ENCODE measurements at places on chromosomes 1 and 21.

GRCh38 chr1:185656663-185657062 lies 77.5 kb upstream of the HMCN1 start:
- no peak for DNase-seq

DNA sequence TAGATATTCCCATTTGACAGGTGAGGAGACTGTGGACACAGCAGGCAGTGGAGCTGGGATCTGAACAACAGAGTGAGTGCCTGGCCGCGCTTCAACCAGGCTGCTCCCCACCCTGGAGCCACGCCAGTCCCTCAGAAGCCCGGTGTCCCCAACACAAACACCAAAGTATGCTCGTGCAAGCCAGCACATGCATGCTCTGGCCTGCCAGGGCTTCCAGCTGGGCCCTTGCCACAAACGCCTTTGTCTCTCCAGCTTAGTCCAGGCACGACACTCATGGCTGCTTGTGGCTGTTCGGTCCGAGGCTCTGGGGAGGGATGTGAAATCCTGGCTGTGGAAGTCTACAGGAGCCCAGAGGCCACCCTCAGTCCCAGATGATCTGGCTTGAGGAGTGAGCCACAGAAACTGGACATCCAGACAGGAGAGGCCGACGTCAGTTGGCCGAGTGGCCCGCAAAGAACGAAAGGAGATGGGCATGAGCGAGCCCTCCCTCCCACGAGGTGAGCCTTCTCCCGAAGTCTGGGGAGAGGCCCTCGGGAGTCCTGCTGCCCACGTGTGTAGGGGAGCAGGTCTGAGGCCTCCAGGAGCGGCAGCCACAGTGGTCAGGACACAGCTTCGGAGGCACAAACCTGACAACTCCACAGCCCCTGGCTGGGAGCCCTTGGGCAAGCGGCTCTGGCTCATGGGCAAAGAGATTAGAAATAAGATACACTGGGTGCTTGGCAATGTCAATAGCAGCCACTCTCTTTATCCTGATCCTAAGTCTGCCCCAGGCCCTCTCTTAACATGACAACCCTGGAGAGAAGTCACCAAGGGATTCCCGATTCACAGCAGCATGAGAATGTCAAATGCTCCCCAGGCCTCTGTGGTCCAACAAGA lies 117.1 kb upstream of the IFFO2 start:
- no peak for DNase-seq

- peak; percentile 45 for DNase-seq
These were observed 5.0 kb downstream of the RABGGTB start for GRCh38 chr1:75791022-75791421.

GRCh38 chr1:47432071-47433036 lies 5.5 kb upstream of the FOXD2 start:
- peak; percentile 61 for DNase-seq

DNA sequence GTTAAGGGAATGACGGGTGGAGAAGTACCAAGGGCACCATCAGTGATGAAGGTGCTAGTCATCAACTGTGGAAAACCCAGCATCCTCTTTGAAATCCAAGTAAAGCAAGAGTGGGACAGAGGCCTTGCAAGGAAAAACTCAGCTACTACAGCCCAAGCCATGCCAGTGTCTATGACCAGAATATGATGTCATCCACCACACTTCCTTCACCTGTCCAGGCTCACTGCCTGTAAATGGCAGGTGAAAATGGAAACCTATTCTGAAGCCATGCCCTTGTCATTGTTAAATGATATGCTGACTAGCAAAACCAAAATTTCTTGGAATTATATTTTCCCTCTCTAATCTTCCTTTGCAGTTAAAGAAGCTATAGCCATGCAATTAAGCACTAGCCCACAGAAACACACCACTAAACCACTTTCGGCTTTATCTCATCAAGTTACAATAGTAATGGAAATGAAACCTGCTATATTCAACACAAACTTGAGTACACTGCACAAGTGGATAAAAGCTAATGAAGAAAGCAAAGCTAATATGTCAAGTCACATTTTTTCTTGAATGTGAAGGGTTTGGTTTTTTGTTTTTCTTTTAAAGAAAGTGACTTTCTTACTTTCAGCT lies 96.3 kb upstream of the RALGPS2 start:
- no peak for DNase-seq

DNA sequence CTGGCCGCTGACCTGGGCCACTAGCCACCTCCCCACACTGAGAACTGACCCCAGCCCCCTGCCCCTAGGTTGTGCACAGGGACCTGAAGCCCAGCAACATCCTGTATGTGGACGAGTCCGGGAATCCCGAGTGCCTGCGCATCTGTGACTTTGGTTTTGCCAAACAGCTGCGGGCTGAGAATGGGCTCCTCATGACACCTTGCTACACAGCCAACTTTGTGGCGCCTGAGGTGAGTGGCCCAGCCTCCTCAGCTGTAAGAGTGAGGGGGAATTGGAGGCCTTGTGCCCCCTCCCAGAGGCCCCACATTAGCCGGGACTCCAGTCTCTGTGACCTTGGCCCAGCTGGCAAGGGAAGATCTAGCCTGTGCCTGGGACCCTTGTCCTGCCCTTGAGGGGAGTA lies 41.8 kb downstream of the RPS6KA1 start:
- DNase-seq, result no peak

DNA sequence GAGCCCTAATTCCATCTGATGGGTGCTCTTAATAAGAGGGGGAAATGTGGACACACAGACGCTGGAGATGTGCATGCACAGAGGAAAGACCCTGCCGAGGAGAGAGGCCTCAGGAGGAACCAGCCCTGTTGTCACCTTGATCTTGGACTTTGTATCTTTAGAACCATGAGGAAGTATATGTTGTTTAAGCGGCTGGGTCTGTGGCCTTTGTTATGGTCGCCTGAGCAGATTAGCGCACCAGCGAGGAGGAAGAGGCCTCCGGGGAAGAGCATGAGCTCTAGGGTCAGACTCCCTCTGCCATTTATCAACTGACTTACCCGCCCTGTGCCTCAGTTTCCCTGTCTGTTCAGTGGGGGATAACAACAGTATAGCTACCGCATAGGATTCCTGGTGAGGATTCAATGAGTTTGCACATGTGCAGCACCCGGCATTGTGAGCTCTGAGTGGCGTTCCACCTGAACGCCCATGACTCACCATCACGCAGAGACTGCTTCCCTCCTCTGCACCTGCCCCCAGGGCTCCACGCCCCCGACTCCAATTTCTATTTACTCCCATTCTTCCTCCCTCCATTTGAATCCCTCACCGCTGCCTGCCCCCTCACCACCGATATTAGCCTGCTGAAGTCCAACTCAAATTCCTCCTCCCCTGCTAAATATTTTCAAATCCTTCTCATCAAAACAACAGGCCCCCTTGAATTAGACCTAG lies 67.2 kb downstream of the ATP5PO start:
- no peak for DNase-seq

GRCh38 chr21:41857771-41858300 lies 21.3 kb downstream of the PRDM15 start:
- no peak for DNase-seq

DNA sequence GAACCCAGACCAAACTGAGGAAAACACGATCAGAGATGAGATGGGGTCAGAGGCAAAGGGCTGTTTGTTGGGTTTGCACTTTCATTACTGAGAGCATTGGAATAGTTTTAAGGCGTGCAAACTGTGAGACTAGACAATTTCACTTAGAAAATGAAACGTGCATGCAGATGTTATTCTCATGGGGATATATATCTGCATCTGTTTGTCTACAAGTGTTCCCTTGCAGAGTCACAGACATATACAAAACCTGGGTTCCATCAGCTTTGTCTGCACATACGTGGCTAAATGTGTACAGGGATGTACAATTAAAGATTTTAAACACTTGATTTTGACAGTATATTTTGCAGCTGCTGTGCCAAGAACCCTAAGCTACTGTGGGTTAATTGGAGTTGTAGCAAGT lies 355.4 kb downstream of the KIF26B start:
- no peak for DNase-seq

DNA sequence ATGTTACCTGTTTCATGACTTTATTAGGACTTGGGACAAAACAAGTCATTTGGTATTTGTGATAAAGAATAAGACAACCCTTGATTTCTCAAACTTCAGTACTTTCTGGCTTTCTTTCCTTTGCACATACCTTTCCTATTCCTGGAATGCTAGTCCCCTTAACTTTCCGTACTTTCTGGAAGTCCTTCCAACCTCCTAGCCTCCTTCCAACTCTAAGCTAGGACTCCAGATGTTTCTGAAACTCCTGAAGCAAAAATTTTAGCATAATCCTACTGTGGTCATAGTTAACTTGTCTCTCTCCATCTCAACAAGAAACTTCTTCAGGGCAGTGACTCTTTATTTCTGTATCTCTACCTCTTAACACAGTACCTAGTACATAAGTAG lies 19.8 kb upstream of the C1orf105 start:
- no peak for DNase-seq

- DNase-seq, result peak; percentile 78
These were observed 92.1 kb downstream of the LRRC8C start for GRCh38 chr1:89725011-89725370.

- no peak for DNase-seq
These were observed 81.0 kb upstream of the KCNK2 start for GRCh38 chr1:215001419-215002021.

GRCh38 chr1:54302951-54303843 lies 103.0 kb downstream of the SSBP3 start:
- no peak for DNase-seq

GRCh38 chr1:78673120-78673519 lies 23.5 kb downstream of the IFI44 start:
- DNase-seq, result no peak

- peak; percentile 63 for DNase-seq
These were observed 500 bp downstream of the FAM20B start for GRCh38 chr1:179025975-179026812.

- no peak for DNase-seq
These were observed 26.9 kb downstream of the PLEKHO1 start for GRCh38 chr1:150176593-150176992.

- no peak for DNase-seq
These were observed 220.0 kb downstream of the LBR start for GRCh38 chr1:225207791-225208190.

GRCh38 chr1:147080671-147081394 lies 91.4 kb downstream of the PRKAB2 start:
- no peak for DNase-seq

GRCh38 chr1:246048693-246049092 lies 458.4 kb downstream of the SMYD3 start:
- no peak for DNase-seq

GRCh38 chr1:1200876-1201810 lies 5.2 kb downstream of the TNFRSF18 start:
- DNase-seq, result no peak

GRCh38 chr1:67572594-67573221 lies 112.3 kb upstream of the GADD45A start:
- DNase-seq, result no peak

GRCh38 chr1:11600836-11601235 lies 53.4 kb downstream of the FBXO2 start:
- no peak for DNase-seq

- DNase-seq, result no peak
These were observed 242.1 kb downstream of the OMA1 start for GRCh38 chr1:58304346-58304975.

DNA sequence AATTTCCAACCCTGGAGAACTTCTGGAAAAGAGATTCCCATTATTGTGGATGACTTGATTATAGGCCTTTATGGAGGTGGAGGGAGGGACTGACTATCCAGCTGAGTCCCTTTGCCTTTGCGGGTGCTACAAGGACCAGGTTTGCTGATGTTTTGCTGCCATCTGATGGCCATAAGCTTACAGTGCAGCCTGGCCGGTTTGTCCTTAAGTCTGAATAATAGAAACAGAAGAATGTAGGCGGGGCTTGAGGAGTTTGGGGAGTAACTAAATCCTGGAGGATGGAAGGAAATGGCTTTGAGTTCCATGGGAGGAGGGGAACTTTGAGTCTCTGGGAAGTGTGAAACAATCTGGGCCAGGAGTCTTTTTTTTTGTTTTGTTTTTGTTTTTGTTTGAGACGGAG lies 55.7 kb upstream of the CD1D start:
- DNase-seq, result peak; percentile 91

GRCh38 chr1:100530880-100531487 lies 7.0 kb upstream of the GPR88 start:
- DNase-seq, result peak; percentile 79

DNA sequence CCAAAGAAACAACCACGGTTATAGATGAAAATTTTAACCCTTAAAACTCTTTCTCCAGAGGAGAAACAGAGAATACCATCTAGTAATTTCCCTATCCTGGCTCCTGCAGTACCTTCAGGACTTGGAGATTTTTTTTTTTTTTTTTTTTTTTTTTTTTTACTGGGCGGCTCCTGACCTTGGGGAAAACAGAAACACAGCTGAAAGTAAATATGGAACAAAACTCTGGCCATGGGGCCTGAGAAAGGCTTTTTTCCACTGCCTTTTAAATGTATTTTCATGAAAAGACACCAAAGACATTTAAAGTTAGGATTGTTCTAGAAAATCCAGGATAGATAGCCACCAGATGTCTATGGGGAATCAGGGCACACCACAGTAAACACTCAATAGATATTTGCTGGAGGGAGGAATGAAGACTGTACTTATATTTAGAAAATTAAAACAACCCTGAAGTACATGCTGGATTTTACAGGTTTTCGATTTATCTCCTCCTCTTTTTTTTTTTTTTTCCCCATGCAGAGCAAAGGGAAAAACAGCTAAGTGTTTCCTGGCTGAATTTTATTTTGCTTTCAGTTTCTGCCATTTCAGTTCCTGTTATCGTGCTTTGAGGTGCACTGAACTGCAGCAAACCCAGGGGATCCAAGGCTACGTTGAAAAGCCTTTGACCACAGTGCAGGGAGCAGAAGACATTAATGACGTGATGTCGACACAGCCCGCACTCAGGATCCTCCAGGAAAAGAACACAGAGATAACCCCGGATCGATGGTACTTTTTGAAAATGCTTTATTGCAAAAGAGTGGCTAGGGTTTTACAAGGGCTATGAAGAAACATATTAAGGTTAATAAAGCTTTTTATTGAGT lies 35.7 kb upstream of the CNN3 start:
- DNase-seq, result peak; percentile 14

- peak; percentile 45 for DNase-seq
These were observed 49.6 kb downstream of the HSF2BP start for GRCh38 chr21:43609501-43610340.

DNA sequence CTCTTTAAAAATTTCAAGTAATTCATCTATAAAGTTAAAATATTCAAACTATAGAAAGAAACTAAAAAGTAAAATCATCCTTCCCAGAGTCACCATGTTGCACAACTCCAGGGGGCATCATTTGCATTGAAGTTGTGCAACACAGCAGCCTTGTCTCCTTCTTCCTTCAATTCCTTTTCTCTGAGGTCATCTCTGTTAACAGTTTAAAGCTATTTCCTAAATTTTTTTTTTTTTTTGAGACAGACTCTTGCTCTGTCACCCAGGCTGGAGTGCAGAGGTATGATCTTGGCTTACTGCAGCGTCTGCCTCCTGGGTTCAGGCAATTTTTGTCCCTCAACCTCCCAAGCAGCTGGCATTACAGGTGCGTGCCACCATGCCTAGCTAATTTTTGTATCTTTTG lies 7.1 kb downstream of the RHBG start:
- DNase-seq, result peak; percentile 58

- no peak for DNase-seq
These were observed 638.3 kb downstream of the MATN1 start for GRCh38 chr1:30084909-30085571.

DNA sequence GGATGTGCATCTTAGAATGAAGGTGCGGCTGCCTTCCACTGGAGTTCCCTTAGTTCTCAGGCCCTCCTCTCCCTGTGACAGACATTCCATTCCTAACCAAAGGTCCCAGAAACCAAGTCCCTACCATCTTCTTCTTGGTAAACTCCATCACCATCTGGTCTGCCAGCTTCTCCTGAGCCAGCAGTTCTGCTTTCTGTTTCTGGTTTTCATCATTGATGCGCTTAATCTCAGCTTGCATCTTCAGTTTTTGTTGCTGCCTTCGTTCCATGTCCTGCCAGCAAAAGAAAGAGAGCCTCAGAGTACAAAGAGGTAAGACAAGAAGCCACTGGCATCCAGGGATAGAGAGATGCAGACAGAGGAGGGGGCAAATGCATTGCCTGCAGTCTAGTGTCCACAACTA lies 18.0 kb upstream of the VSIG8 start:
- DNase-seq, result no peak

Data from HCEC 1CT (cell line).